Prostate gland (tissue), 2 donors: ENCODE measurements at places on chromosomes 11 and 22. TPM values are rescaled to one million over a fixed set of nuclear protein-coding genes. Genes with fewer than 3 reads are reported as not detected.

The ADM2 gene
- 7.9 TPM for total RNA-seq

The OR4C16 gene
- not detected for total RNA-seq

The ZNF215 gene
- total RNA-seq = 2.6 TPM

The CHST1 gene
- 4.4 TPM for total RNA-seq

The COMT gene
- 456 TPM for total RNA-seq

The KCTD17 gene
- 7.8 TPM for total RNA-seq

The CBLIF gene
- not detected for total RNA-seq

The CCDC73 gene
- 2.7 TPM for total RNA-seq

The LAMTOR1 gene
- total RNA-seq = 230 TPM

The HEPN1 gene
- not detected for total RNA-seq

- no peak for DNase-seq
Measured at GRCh38 chr22:44888491-44889254, 121.1 kb downstream of the PHF21B start.

DNA sequence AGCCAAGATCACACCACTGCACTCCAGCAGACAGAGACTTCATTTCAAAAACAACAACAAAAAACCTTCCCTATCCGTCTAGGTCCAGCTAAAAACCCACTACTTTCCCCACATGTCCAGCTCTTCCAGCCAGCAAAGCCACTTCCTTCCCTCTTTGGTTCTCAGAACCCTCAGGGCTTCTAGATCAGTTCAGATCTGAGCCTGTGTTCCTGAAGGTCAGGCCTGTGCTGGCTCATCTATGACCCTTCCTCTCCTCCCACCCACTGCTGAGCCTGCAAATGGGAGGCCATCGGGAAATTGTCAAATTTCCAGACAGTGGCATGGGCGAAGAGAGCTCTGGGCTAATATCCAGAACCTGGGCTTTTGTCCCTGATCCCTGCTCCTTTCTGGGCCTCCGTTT lies 37.8 kb downstream of the SLCO2B1 start:
- no peak for DNase-seq

- no peak for DNase-seq
Measured at GRCh38 chr11:60263402-60263801, 17.1 kb upstream of the MS4A4A start.

- no peak for DNase-seq
Measured at GRCh38 chr11:128696941-128697340, 3.1 kb downstream of the FLI1 start.

DNA sequence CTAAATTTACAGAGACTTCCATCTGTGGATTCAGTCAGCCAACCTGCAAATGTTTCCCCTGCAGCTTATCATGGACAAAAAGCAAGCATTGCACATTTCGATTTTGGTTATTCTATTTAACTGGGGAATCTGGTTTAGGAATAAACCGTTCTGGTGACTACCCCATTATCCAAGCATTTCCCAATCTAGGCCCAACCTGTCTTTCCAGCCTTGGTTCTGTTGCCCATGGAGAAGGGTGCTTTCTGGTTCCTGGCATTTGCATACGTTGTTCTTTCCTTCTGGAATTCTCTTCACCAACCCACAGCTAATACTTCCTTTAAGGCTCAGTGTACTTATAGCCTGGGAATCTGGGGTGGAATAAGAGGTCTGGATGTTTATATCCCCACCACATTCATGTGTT lies 1.4 kb upstream of the TMEM123 start:
- no peak for DNase-seq

- DNase-seq = peak; percentile 21
Measured at GRCh38 chr11:72482211-72482812, 48.0 kb upstream of the CLPB start.

DNA sequence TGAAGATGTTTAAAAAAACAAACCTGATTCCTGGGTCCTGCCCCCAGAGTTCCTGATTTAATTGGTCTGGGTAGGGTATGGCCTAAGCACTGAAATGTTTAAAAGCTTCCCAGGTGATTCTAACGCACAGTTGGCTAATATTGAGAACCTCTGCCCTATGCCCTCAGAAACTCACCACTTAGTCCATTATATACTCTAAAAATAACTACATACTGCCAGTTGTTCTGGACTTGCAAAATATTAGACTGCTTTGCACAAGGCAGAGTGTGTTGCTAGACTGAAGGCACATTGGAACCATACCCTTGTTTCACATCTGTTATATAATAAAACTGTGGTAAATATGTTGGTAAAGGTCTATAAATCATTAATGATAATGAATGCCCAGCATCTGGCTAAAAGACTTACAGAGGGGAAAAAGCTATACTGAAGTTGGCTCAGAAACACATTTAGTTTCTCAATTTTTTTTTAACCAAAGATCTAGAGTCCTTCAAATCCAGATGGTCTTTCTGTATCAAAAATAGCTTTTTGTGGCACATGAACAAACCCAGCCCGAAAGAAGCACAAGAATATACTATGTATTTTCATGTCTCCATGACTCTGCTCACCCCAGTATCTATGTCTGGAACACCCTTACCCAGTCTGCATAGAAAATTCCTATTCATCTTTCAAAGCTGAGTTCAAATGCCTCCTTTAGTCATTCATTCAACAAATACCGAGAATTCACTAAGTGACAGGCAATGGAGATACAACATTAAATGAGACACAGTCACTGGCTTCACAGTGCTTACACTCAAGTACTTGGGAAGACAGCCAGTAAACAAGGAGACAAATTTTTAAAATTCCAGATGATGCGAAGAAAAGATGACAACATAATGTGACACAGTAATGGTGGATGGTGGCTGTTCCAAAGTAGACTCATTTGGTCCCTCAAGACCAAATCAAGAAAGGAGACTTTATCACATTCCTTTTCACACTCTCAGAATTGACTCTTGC lies 44.1 kb downstream of the RBFOX2 start:
- no peak for DNase-seq

GRCh38 chr11:126313826-126314225 lies 10.0 kb downstream of the DCPS start:
- no peak for DNase-seq
